Stimulated activated naive CD4-positive, alpha-beta T cell treated with Interleukin-2 at 50 U/mL for 16 hours (primary cell): ENCODE measurements at places on chromosomes 16 and 17.

DNA sequence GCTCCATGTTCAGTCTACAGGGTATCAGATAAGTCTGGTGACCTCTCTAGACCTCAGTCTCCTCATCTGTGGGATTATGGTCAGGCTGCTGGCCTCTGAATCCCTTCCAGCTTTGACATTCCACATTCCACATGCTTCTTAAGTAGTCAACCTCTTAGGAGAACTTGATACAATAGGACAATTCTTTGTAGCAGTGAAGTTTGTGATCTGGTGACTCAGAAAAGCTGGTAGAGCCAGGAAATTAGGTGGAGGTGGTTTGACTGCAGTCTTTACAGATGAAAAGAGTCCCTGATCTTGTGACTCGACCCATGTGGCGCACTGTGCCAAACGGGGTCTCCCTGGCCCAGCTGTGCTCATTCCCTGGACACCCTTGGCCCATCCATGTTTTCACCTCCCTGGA lies 147.8 kb downstream of the NTN1 start:
- no peak for DNase-seq

DNA sequence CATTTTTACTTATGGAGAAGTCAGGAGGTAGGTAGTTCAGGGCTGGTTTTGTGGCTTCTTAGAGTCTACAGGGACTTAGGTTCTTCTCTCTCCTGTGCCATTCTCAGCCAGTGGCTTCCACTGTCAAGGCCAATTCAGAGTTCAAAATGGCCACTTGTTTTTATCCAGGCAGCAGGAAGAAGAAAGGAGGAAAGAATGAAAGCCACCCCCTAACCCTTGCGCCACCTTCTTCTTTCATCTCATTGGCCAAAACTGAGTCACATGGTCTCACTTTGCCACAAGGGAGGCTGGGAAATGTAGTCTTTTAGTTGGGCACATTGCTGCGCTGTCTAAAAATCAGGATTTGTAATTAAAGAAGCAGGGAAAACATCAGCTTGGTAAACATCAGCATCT lies 60.8 kb upstream of the MED9 start:
- DNase-seq, result no peak

- no peak for DNase-seq
These were observed 8.8 kb downstream of the CNP start for GRCh38 chr17:41975099-41976083.

DNA sequence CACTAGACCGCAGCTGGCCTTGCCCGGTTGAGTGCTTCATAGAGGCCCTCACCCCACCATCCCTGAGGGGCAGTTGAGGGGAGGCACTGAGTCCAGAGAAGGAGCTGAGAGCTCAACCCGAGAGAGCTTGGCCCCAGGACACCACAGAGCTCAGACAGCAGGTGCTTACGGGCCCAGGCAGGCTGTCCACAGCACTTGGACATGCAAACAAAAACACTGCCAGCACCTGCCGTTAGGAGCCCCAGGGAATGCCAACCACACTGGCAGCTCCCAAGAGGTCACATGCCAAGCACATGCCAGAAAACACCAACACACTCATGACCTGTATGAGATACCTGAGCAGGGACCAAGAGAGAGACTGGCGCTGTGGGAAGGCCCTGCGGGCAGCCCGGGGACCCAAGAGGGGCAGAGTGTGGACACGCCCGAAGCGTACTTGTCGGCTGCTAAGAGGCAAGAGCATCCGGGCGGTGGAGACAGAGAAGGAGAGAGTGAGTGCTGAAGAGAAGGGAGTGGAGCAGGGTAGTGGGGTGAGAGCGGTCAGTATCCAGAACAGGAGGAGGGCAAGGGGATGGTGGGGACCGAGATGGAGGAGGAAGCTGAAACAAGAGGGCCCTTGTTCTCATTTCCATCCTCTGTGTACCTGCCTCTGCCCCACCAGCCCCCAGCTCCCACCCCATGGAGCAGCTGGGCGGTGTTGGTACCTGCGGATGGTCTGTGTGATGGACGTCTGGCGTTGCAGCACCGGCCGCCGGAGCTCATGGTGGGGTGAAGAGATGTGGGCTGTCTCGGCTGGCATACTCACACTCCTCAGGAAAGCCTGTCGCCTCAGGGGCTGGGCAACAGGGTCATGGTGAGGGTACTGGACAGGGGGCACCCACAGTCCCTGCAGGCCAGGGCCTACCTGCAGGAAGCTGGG lies 8.2 kb downstream of the RHBDF1 start:
- no peak for DNase-seq

- DNase-seq, result no peak
These were observed 17.2 kb downstream of the GINS3 start for GRCh38 chr16:58409316-58409973.

- no peak for DNase-seq
These were observed 34.6 kb upstream of the CCDC182 start for GRCh38 chr17:57779706-57780105.

GRCh38 chr17:9522074-9522473 lies 53.5 kb downstream of the STX8 start:
- no peak for DNase-seq

DNA sequence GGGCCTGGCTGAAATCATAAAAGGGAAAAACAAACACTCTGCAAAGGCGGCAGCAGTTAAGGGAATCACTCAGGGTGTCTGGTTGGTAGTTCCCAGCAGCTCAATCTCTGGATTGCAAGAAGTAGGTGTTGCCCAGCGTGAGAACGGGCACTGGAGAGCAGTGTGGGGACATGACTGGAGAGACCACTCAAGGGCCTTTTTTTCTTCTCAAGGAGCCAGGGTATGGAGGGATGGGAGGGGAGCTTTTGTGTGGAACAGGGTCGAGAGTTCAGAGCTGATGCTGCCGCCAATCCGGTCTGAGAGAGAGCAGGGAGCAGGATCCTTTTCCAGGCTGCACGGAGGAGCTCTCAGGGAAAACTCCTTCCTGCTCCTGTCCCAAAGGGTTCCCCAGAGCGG lies 15.2 kb downstream of the SCNN1B start:
- DNase-seq, result no peak

- DNase-seq, result no peak
These were observed 182.7 kb downstream of the ZFHX3 start for GRCh38 chr16:72865258-72865657.

GRCh38 chr17:50824429-50824828 lies 11.0 kb upstream of the WFIKKN2 start:
- no peak for DNase-seq

GRCh38 chr16:85061566-85061965 lies 34.0 kb downstream of the KIAA0513 start:
- no peak for DNase-seq

DNA sequence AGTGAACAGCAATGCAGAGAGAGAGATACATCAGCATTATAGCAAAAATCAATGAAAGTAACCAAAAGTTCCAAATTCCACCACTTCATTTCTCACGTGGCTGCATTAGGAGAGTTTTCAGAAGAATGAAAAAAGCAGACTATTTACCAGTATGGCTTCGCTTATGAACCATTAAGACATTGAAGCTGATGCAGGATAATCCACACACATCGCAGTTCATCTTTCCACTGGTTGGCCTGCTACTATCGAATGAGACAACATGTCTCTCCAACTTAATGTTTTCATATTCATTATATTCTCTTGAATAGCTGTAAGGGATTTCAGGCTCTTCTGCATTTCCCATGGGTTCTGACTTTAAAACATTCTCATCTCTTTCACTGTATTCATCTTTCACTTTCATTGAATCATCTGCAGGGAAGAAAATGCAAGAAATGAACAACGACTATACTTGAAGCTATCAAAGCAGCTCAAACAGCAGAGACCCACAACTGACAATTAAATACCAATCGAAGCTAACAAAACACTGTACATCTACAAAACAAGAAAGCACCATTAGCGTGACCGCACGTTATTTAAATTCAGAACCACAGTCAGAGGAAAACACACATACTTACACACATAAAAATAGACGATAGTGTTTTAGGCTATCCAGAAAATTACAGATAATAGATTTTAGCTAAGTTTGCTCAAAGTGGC lies 54.9 kb downstream of the GRB7 start:
- DNase-seq, result no peak

DNA sequence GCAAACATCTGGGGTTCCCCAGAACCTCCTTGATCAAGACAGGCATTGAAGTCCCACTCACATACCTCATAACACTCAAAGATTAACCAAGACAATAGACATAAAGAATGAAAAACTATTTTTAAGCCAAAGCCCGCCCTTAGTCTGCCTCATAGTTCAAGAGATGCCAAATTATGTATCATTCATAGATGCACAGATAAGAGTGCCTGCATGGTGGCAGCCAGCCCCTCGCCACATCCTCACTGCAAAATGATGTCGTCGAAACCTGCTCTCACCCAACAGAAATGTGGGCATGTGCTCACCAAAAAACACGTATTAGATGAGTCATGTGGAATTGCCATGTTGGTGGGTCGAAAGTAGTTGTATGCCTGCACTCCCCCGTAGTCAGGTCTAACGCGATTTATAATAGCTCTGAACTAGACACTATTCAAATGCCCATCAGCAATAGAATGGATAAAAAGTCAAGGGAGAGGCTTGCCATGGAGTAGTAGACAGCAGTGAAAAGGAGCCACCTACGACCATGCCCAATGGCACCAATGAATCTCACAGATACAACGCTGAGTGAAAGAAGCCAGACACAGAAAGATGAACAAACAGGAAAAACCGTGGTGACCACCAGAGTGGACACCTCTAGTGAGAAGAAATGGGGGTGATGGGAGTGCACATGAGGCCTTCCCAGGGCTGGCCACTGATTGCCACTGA lies 64.8 kb downstream of the C16orf95 start:
- no peak for DNase-seq

- DNase-seq, result no peak
These were observed 1.6 kb downstream of the UBE2Z start for GRCh38 chr17:48909783-48910182.

GRCh38 chr17:42772945-42773289 lies 332 bp upstream of the VPS25 start:
- DNase-seq, result no peak

GRCh38 chr17:50301891-50302584 lies 27.8 kb downstream of the TMEM92 start:
- DNase-seq, result no peak
